Cerebellum (tissue), 4 donors: ENCODE measurements at places on chromosomes 7 and 10.

GRCh38 chr10:119283818-119284217 is 76.4 kb downstream of the GRK5 start:
- no peak for DNase-seq

- DNase-seq, result no peak
Measured at GRCh38 chr7:85275204-85275603, 88.3 kb upstream of the SEMA3D start.

DNA sequence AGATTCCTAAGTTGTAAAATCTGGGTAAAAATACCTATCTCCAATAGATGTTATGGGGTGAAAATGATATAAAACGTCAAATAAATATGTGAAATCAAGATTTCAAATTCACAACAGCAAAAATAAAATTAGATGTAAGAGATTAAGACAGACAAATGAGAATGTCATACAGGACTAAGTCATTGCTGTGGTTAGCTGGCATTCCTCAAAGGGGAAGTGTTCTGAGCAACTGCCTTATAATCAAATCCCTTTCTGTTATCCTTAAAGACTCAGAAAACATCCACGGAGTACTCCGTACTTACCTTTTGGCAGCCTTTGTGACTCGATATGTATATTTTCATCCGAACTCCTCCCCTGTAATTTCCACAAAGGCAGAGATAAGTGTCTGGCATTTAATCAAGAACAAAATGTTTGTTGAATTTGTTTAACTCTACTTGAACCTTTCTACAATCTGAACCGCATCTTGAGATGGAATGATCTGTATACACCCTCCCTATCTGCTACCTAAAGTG is 559.6 kb downstream of the GATA3 start:
- no peak for DNase-seq

DNA sequence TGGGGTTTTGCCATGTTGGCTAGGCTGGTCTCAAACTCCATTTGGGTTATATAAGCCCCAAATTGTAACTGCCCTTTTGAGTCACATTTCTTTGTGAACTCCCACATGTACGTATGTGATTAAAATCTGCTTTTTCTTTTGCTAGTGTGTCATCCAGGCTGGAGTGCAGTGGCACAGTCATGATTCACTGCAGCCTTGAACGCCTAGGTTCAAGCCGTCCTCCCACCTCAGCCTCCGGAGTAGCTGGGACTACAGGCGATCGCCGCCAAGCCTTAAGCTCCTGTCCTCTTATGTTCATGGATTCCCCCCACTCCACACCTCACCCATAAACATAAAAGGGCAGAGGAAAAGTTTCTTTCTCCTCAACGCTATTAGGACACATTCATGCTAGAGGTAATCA is 4.4 kb upstream of the SMC3 start:
- no peak for DNase-seq

GRCh38 chr7:22726907-22727713 is at the start of gene IL6:
Gene IL6, plus strand, starts transcription at chr7:22727200. Its CDS starts 63 bp downstream, at chr7:22727263.
- no peak for DNase-seq

GRCh38 chr7:20307119-20307518 is 23.6 kb upstream of the ITGB8 start:
- no peak for DNase-seq

- DNase-seq, result peak; percentile 61
Measured at GRCh38 chr7:157784979-157785441, 448.2 kb downstream of the DNAJB6 start.

DNA sequence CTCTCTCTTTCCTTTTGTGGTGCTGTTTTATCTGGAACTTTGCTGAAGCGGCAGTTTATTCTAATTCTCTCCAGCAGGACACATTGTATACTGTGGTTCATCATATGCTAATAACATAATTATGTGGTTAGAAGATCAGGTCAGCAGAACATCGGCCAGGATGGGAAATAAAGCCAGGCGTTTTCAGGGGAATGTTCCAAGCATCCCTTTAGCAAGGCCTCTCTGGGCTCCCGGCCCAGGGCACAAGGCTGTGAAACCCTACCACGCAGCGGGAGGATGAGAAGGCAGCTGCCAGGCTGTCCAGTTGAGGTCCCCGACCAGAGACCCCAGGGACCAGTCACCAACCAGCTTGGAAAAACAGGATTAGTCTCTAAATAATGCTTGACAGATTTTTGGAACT is 112.2 kb upstream of the GALNT17 start:
- DNase-seq, result peak; percentile 40

- no peak for DNase-seq
Measured at GRCh38 chr7:129914536-129915272, 38.1 kb downstream of the UBE2H start.
